NCI-H460 (cell line): ENCODE measurements at places on chromosomes 11 and 22. TPM values are rescaled to one million over a fixed set of nuclear protein-coding genes. Genes with fewer than 3 reads are reported as not detected.

The APOL6 gene
- total RNA-seq = 4.0 and 5.1 TPM in 2 replicates

The TEX12 gene
- total RNA-seq = 0.10 TPM in 1 of 2 replicates, not detected in the other

The FADS3 gene
- 16.8 and 27.7 TPM in 2 replicates for total RNA-seq

The TMEM225 gene
- total RNA-seq = not detected in 2 replicates
